ENCODE measurements at places on chromosomes 11 and 22.
A peak's percentile ranks its signal among the peaks of the same experiment; 100 is the strongest.

- no peak for DNase-seq
These were observed 54.5 kb upstream of the NOX4 start for GRCh38 chr11:89545691-89546090.

DNA sequence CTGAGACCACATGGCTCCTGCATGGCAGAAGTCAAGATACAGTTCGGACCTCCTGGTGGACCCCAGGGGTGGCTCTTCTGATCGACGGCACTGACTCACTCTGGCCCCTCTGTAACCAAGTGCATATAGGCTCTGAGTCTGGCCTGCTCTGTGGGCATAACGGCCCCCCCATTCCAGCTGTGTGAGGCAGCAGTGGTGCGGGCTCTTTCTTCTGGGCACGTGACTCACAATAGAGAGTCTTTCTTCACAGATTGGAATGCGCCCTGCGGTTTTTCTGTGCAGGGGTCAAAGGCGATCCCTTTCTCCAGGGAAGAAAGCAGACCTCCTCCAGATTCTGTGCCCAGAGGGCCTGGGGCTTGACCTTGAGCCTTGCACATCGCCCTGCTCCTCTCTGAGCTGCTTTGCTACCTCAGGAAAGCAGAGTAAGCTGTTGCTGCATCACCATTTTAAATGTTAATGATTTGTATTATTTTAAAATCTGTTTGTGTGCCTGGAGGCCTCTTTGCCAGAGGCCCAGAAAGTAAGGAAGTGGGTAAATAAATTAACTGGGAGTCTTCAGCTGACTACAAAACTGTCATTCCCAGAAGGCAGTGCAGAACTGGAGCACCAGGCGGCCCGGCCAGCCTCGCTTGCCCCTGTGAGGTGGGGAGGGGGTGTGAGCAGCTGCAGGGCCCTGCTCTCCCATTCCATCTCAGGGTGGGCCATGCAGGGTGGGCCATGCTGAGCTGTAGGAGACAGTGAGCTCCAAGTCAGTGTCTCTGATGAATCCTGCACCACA lies 199.0 kb downstream of the GRIK4 start:
- DNase-seq = peak; percentile 69

GRCh38 chr11:113685654-113686359 lies 20.3 kb downstream of the TMPRSS5 start:
- no peak for DNase-seq

GRCh38 chr11:68413591-68413999 lies 47.0 kb upstream of the PPP6R3 start:
- DNase-seq = no peak

DNA sequence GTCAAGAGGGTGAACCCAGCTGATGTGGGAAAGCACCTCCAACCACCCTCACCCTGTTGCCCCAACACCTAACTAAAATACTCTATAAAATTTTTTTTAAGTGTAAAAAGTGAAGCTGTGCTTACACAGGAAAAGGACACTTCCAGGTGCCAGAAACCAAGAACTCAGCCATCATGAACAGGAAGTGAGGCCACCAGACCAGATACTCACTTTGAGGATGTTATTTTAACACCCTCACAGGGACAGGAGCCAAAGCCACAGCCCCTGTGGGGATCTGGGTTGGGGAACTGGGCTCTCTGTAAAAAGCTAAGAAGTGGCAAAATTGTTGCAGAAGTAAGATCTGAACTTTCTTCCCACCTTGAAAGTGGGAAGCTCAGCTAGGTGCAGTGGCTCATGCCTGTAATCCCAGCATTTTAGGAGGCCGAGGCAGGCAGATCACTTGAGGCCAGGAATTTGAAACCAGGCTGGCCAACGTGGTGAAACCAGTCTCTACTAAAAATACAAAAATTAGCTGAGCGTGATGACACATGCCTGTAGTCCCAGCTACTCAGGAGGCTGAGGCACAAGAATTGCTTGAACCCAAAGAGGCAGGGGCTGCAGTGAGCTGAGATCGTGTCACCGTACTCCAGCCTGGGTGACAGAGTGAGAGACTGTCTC lies 3.8 kb downstream of the RSPH14 start:
- no peak for DNase-seq

DNA sequence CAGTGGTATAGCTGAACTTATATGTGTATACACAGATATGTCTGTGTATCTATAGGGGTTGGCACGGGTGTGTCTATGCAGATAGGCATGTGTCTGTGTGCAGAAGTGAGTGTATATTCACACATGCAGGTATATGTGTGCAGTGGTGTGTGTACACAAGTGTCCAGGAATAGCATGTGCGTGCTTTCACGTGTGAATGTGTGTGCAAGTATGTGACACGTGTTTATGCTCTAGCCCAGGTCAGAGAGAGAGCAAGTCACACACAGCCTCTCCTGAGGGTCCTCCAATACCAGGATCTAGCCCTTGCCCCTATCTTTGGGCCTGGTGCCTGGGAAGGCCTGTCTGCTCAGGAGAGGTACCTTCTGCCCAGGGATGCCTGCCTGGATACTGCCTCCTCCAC lies 26.3 kb downstream of the PDE2A start:
- DNase-seq = no peak

- DNase-seq = no peak
These were observed 52.5 kb upstream of the SLC22A12 start for GRCh38 chr11:64538501-64538951.

- no peak for DNase-seq
These were observed 93.5 kb downstream of the MYEOV start for GRCh38 chr11:69387409-69387885.

GRCh38 chr11:75816561-75817239 lies 1.7 kb downstream of the UVRAG start:
- DNase-seq = peak; percentile 29

DNA sequence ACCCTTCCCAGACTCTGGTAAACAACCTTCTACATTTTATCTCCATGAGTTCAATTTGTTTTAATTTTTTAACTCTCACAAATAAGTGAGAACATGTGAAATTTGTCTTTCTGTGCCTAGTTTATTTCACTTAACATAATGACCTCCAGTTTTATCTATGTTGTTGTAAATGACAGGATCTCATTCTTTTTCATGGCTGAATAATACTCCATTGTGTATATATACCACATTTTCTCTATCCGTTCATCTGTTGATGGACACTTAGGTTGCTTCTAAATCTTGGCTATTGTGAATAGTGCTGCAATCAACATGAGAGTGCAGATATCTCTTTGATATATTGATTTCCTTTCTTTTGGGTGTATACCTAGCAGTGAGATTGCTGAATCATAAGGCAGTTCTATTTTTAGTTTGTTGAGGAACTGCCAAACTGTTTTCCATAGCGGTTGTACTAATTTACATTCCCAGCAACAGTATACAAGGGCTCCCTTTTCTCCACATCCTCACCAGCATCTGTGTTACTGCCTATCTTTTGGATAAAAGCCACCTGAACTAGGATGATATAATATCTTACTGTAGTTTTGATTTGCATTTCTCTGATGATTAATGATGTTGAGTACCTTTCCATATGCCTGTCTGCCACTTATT lies 93.9 kb downstream of the ATG16L2 start:
- DNase-seq = no peak

DNA sequence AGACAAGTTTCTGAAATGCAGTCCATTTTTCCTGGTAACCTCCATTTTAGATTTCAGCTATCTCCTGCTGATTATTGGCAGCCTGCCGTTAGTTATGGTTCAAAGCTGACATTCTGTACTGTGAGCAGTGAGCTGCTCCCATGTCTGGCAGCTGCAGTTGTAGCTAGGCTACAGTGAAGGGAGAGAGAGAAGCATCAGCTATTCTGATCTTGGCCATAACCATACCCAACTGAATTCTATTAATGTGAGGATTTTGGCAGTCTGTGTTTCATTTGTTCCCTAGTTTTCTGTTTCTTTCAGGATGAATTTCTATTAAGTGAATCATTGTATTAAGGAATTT lies 33.4 kb downstream of the SIK2 start:
- no peak for DNase-seq

- DNase-seq = no peak
These were observed 201.3 kb upstream of the BLID start for GRCh38 chr11:122317305-122317704.

- DNase-seq = no peak
These were observed 74.6 kb downstream of the RAB30 start for GRCh38 chr11:82996966-82997606.

DNA sequence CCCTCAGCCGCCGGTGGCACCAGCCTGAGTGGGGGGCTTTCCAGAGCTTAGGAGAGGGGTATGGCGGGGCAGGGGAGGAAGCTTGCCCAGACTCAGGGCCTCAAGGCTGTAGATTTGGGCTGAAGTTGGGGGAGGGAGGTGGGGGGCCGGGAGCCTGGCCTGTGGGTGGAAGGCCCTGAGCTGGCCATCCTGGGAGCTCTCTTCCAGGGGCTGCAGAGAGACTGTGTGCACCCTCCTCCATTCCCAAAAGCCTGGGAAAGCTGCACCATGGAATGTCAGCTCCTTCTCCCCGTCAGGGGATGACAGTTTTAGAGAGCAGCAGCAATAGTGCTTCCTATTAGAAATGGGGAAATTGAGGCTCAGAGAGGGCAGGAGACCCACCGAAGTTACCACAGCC lies 1.0 kb downstream of the SYT12 start:
- DNase-seq = no peak

DNA sequence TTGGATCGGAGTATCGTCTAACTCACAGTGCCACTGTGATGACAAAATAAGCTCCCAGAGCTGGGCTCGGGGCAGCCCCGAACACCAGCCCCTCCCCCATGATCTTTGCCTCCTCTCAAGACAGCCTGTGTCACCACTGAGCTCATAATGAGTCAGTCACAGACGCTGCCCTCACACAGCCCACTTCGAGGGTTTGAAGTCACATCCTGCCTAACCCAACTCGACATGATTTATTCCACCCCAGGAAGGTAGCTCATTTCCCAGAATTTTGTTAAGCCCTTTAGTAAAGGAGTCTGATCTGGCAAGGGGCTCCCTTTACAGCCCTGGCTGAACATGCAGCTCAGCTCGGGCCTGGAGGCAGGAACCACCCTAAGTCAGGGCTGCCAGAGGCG lies 22.8 kb downstream of the MYH9 start:
- DNase-seq = no peak

DNA sequence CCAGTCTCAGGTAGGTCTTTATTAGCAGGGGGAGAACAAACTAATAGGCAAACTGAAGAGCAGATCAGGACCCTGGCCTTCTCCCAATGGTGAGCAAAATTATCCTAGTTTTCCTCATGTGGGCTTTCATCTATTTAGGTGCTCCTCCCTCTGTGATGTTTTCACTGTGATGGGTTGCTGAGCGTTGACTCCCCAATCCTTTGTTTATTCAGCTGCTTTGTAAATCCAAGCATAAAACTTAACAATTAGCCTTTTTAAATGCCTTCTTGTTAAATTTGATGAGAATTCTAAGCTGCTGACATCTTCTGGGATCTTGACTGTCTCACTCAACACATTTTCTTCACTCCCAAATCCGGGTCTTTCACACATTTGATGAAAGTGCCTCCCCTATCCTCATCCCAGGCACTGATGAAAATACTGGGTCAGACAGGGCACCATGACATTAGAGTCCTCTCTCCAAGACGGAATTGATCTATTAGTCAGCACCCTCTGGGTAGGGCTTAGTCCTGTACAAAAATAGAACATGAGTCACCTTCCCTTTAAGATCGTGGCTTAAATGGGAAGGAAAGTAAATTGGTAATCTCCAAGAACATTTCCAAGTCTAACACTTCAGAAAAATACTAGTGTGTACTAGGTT lies 199.3 kb upstream of the ISX start:
- no peak for DNase-seq

GRCh38 chr22:26798462-26799065 lies 141.2 kb downstream of the MIAT start:
- no peak for DNase-seq

DNA sequence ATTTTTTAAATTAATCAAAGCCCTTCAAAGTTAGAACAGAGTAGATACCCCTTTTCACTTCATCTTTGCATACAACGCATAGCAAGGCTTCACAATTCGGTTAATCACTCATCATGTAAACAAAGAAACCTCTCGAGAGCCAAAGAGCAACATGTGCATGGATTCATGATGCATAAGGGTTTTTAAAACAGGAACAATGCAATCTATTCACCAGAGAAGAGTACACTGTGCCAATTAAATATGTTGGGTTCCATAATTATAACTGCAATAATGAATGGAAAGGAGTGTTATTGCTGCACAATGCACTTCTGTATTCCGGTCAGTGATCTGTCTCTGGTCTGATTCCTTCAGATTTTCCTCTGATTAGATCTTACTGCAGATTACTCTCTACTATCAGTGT lies 45.3 kb downstream of the CADM1 start:
- no peak for DNase-seq

DNA sequence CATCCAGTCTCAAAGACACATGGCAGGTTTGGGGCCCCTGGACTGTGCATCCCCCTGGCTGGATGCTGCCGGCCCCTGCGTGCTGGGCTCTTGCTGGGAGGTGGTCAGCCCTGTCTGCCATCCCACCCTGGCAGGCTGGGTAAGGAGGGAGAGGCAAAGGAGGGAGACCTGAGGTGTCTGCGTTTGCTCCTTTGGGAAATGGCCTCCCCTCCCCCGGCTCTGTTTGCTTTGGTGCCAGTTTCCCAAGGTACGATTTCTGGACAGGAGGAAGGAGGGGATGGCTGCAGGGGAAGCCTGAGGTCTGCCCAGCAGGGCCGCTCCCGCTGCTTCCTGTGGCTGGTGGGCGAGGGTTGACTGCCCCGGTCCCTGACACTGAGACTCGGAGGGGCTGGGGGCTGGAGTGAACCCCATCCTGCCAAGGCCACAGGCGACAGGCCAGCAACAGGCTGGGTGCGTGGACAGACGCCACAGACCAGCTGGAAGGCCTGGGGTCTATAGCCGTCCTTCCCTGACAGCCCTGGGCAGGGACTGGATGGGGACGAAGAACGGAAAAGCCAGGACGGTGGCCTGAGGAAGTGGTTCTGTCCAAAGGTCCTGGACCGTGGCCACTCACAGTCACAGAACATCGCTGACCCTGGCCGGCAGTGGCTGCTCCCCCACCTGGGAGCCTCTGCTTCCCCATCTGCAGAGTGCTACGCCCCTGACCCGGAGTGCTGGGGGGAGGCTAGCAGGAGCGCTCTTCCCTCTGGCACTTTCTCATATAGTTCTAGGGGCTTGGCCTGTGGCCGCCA lies 38.0 kb downstream of the OSBPL5 start:
- no peak for DNase-seq

DNA sequence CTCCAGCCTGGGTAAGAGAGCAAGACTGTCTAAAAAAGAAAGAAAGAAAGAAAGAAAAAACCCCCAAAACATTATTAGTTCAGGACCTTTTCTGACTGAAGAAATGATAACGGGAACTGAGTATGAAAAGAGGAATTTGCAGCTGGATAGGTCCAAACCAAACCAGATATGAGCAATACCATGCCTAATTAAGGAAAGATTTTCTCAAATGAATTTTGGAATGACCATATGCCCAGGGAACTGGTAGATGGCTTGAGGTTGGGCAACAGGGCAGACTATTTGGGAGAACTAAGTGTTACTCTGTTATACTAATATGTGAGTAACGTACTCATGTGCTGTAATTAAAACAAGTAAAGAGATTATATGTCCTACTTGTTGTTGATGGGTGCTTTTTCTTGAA lies 186.1 kb downstream of the TMEM135 start:
- DNase-seq = no peak
